ENCODE measurements at places on chromosomes 11 and 22. TPM values are rescaled to one million over a fixed set of nuclear protein-coding genes. Genes with fewer than 3 reads are reported as not detected.

DNA sequence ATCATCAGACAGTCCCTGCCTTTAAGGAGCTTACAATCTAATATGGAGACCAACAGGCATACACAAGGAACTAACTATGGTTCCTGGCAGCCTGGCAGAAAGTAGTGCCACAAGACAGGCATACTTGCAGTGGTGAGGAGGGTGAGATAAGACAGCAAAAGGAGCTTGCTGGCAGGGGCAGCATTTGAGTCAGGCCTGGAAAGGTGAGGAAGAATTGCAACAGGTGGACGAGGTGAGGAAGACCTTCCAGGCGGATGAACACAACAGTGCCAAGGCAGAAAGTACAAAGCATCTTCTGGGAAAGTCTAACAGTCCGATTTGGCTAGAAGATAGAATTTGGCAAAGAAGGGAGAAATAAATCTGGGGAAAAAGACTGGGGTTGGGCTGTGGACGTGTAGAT lies 4.3 kb downstream of the DNAL4 start:
- H3K4me1 ChIP-seq = peaks cover 34% of the 10 kb centered on the region
- no peaks in the 10 kb centered on the region for H3K27me3 ChIP-seq
- no peak overlapping the region for H3K4me3 ChIP-seq
- peaks cover 9% of the 10 kb centered on the region for H3K36me3 ChIP-seq
- no peak for DNase-seq
- H3K27ac ChIP-seq = no peak overlapping the region

GRCh38 chr11:134939031-134939430 lies 527.0 kb upstream of the B3GAT1 start:
- H3K4me1 ChIP-seq = no peaks in the 10 kb centered on the region
- no peak overlapping the region for H3K27ac ChIP-seq
- no peaks in the 10 kb centered on the region for H3K27me3 ChIP-seq
- peaks cover 7% of the 10 kb centered on the region for H3K36me3 ChIP-seq

- peaks cover 14% of the 10 kb centered on the region for H3K27me3 ChIP-seq
- peak overlapping the region; percentile 86 for H3K4me3 ChIP-seq
- peaks cover 25% of the 10 kb centered on the region for H3K4me1 ChIP-seq
- H3K27ac ChIP-seq = peak overlapping the region; percentile 62
- H3K36me3 ChIP-seq = no peaks in the 10 kb centered on the region
Measured at GRCh38 chr11:19241260-19242178, 774 bp upstream of the E2F8 start.

DNA sequence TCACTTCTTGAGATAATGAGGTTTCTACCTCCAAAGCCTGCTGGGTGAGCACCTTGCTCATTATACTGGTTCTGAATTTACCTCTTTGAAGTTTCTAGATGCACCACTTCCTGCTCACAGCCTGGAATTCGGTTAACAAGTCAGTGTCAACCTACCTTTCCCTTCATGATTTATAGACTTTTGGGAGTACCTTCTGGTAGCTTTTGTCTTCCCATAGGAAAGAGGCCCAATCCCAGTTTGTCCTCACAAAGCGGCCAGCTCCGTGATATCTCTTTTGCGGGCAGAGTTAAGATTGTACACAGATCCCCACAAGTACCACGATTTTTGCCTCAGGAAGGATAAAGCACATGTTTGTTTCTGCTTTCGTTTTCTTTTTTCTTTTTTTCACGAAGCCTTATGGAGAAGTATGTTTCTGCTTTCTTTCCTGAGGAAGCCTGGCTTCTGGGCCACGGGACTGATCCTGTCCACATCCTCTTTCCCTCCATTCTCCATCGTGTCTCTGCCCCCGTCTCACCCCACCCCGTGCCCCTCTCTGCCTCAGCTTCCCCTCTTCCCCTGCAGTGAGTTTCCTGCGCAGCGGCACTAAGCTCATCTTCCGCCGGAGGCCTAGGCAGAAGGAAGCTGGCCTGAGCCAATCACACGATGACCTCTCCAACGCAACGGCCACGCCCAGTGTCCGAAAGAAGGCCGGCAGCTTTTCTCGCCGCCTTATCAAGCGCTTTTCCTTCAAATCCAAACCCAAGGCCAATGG lies 5.7 kb upstream of the HINFP start:
- no peak for DNase-seq
- peaks cover 18% of the 10 kb centered on the region for H3K4me1 ChIP-seq
- no peak overlapping the region for H3K27ac ChIP-seq
- peaks cover 27% of the 10 kb centered on the region for H3K36me3 ChIP-seq

DNA sequence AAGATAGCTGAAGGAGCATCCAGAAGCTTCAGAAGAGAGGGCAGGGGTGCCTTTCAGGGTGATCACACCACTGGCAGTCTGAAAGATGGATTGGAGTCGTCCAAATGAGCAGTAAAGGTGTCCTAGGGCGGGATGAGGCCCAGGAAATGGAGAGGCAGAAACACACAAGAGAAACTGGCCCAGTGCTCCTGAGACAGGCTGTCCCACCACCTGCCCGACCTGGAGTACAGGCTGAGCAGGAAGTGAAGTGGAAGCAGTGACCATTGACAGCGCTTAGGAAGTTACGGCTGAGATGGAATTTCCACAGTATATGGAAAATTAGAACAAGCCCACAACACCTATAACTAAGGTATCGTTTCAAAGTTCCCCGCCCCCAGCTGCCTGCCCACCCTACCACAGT lies 16.1 kb downstream of the EIF3F start:
- H3K4me3 ChIP-seq = no peak overlapping the region
- no peaks in the 10 kb centered on the region for H3K27me3 ChIP-seq
- H3K27ac ChIP-seq = no peak overlapping the region
- no peak for DNase-seq

- H3K4me3 ChIP-seq = peak overlapping the region; percentile 64
- H3K36me3 ChIP-seq = peaks cover 40% of the 10 kb centered on the region
- peak overlapping the region; percentile 99 for H3K27ac ChIP-seq
- H3K27me3 ChIP-seq = peaks cover 2% of the 10 kb centered on the region
- H3K4me1 ChIP-seq = peaks cover 60% of the 10 kb centered on the region
Measured at GRCh38 chr11:116851626-116852025, 14.2 kb upstream of the APOA1 start.

Gene SEPTIN3
- not detected for total RNA-seq

GRCh38 chr11:22711071-22711770 lies 44.8 kb downstream of the GAS2 start:
- H3K4me3 ChIP-seq = no peak overlapping the region
- H3K4me1 ChIP-seq = no peaks in the 10 kb centered on the region
- DNase-seq = no peak
- H3K36me3 ChIP-seq = no peaks in the 10 kb centered on the region

Gene SLC22A8
- not detected for total RNA-seq

DNA sequence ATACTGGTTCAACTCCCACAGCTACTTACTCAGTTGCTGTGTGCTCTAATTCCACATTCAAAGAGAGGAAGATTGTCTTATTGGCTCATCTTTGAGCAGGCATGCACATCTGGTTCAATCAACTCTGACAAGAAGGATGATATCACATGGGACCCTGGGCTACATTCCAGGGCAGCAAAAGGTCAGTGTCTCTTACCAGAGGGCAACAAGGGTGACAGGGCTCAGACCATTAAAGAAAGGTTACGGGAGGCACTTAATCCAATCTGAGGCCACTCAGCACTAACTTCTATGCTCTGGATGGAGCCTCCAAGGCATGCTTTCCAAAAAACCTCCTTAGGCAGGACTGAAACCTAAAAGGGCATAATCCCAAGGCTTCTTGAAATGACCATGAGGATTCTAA lies 549.4 kb upstream of the API5 start:
- no peaks in the 10 kb centered on the region for H3K4me1 ChIP-seq
- H3K36me3 ChIP-seq = no peaks in the 10 kb centered on the region
- H3K4me3 ChIP-seq = no peak overlapping the region
- no peaks in the 10 kb centered on the region for H3K27me3 ChIP-seq
- DNase-seq = no peak

GRCh38 chr11:20085918-20086317 lies 74.4 kb downstream of the DBX1 start:
- no peak overlapping the region for H3K4me3 ChIP-seq
- H3K27ac ChIP-seq = no peak overlapping the region
- DNase-seq = no peak
- H3K36me3 ChIP-seq = peaks cover 56% of the 10 kb centered on the region
- peaks cover 11% of the 10 kb centered on the region for H3K27me3 ChIP-seq
- peaks cover 18% of the 10 kb centered on the region for H3K4me1 ChIP-seq

Gene LINC01488
- not detected for total RNA-seq

Gene POU2AF2
- not detected for total RNA-seq

DNA sequence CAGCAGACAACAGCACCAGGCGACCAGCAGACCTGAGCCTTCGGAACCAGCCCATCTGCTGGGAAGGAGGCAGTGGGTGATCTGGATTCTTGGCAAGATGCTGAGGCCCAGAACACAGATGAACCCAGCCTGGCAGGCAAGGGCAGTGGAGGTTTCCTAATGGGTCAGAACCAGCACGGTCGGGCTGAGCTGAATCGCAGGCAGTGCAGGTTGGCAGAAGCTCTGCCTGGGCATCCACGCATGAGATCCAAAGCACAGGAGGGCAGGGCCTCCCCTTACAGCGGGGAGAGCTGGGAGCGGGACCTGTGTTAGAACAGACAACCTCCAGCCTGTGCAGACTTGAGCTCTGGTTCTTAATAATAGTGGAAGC lies 47.5 kb downstream of the DSCAML1 start:
- H3K27me3 ChIP-seq = peaks cover 44% of the 10 kb centered on the region
- H3K36me3 ChIP-seq = no peaks in the 10 kb centered on the region
- no peaks in the 10 kb centered on the region for H3K4me1 ChIP-seq
- H3K4me3 ChIP-seq = no peak overlapping the region

- no peaks in the 10 kb centered on the region for H3K27me3 ChIP-seq
- H3K36me3 ChIP-seq = peaks cover 39% of the 10 kb centered on the region
- no peak overlapping the region for H3K4me3 ChIP-seq
- DNase-seq = no peak
- no peak overlapping the region for H3K27ac ChIP-seq
Measured at GRCh38 chr22:46835693-46836092, 73.2 kb downstream of the TBC1D22A start.
